ENCODE measurements at places on chromosomes 4 and X.
A peak's percentile ranks its signal among the peaks of the same experiment; 100 is the strongest.

- DNase-seq, result no peak
These were observed 124.6 kb downstream of the CORIN start for GRCh38 chr4:47713129-47713834.

DNA sequence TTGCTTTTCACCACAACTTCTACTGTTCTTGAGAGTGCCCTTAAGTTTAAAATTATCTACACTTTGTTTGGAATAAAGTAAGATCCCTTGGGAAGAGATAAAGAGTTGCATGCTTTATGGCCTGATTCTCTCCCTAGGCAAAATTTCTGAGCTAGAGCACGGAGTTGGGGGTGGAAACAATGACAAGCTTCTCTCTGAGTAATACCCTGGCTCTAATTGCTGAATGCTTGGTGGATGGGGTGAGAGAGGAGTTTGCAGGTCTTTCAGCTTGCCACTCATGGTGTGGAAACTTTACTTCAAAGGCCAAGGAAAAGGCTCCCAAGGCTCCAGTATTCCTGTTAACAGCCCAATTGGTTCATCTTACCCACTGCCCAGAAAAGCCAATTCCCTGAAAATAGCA, 26.1 kb upstream of the PRDM8 start:
- peak; percentile 48 for DNase-seq

DNA sequence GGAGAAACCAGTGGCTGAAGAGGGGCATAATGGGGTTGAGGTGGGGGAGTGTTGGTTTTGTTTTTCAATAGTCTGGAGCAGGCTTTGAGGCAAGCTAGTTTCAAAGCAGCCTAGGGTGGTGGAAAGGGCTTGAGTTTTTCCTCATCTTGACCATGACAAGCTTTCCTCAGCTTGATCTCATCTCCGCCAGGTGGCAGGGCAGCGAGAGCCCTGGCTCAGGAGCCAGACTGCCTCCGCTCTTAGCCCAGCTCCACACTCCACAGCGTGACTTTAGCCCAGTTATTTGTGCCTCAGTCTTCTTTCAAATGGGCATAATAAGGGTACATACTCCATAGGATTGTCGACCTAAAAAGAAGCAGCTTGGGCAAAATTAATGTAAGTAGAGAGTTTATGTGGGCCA, 29.9 kb upstream of the SOWAHD start:
- DNase-seq, result no peak

GRCh38 chr4:184596044-184596616, 53.1 kb downstream of the CASP3 start:
- DNase-seq, result no peak

GRCh38 chrX:2540426-2540947, 39.7 kb upstream of the DHRSX start:
- no peak for DNase-seq

DNA sequence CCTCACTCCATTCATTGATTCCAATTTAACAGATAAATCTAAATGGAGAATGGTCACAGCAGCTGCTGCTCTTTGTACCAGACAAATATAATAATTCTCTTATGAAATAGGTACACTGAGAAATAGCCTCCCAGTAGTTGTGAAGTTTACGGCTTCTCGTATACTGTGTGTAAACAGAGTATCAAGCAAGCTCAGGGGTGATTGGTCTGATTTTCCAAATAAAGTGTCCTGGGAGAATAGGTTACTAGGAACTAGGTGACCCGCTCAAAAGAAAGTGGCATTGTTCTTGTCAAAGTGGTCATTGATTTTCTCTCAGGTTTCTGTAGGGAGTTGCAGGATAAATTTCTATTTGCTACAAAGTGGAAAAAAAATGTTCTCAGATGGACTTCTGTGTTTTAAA, 838.2 kb downstream of the RAPGEF2 start:
- no peak for DNase-seq

- DNase-seq, result peak; percentile 7
These were observed 33.4 kb upstream of the KLHL34 start for GRCh38 chrX:21691512-21692018.

GRCh38 chr4:183988874-183989273, 83.8 kb downstream of the STOX2 start:
- DNase-seq, result no peak

DNA sequence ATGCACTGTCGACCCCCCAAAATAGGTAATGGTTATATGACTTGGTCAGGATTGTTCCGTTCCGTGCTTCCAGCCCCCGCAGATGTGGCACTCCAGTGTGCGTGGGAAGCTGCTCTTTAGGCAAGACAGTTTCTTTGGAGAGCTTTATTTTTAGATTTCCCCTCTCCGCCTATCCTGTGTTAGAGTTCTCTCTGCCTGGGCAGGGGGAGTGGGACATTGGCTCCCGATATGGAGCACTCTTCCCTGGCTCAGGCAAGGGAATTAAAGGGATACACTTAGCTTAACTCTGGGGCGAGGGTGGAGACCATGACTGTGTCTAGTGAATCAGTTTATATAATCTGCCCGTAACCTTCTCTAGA, 36.0 kb downstream of the DLG3 start:
- no peak for DNase-seq

GRCh38 chrX:106672527-106672926, 54.0 kb upstream of the RNF128 start:
- DNase-seq, result no peak

- DNase-seq, result no peak
These were observed 36.4 kb upstream of the MSANTD1 start for GRCh38 chr4:3212391-3213105.

GRCh38 chr4:86977621-86978184, 42.9 kb downstream of the AFF1 start:
- DNase-seq, result peak; percentile 76

DNA sequence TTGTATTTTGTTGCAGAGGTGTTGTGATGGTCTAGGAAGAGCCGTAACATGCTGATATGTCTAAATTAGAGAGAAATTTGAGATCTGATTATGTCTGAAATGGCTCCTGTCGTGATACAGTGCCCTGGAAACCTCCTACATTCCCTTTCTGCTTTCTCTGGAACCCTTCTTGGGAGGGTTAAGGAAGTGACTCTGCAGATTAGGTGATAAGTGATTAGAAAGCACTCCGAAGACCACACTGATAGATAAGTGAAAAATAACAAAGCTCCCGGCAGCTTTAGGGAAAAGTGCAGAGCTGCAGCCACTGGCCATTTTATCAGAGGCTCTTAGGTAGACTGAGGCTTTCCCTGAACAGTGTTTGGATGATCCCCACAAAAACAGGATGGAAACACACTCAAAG, 110.6 kb downstream of the MGST2 start:
- no peak for DNase-seq

DNA sequence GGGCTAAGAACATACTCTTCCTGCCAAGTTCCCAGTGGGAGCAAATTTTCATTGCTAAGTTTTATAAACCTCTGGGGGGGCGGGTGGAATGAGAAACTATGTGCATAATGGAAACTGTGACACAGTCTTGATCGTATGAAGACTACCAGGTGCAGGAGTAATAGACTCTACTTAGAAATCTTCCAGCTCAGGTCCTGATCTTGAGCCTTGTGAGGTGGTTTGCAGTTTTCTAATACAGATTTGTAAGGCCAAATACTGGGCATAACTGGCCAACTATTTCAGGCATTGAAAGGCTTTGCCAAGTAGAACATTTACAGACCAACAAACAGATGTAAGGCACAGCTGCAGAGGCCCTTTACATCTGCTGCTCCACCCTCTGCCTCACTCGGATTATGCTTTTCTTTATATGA, 89.7 kb upstream of the CBR4 start:
- no peak for DNase-seq

DNA sequence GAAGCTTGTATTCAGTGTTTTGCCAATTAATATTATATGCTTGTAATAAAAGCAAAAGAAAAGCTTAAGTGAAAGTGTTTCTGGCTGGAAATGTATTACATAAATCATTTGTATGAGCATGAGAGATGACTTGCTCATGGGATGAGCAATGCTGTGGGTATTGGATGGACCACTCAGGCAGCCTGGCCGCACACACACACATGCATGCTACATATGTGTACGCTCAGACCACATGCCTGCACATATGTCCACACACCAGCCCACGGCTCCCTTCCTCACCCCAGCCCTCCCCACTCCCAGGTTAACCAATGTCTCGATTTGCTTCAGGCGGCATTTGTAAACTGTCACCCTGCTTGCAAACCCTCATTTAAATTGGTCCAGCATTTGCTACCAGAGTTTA, 55.9 kb downstream of the CPLX1 start:
- no peak for DNase-seq

- no peak for DNase-seq
These were observed 122.5 kb downstream of the PTTG2 start for GRCh38 chr4:38082424-38083385.

- DNase-seq, result peak; percentile 3
These were observed 10.5 kb downstream of the ARL13A start for GRCh38 chrX:100979881-100980607.

Measured in activated CD4-positive, alpha-beta T cell treated with anti-CD3 and anti-CD28 coated beads, Interleukin-2, Interleukin-6, amounts not matched to agents 100 ng/mL and 50 ng/mL, durations not matched to agents 16 hours and 8 hours (primary cell).